ENCODE measurements at places on chromosomes 6 and 20.

DNA sequence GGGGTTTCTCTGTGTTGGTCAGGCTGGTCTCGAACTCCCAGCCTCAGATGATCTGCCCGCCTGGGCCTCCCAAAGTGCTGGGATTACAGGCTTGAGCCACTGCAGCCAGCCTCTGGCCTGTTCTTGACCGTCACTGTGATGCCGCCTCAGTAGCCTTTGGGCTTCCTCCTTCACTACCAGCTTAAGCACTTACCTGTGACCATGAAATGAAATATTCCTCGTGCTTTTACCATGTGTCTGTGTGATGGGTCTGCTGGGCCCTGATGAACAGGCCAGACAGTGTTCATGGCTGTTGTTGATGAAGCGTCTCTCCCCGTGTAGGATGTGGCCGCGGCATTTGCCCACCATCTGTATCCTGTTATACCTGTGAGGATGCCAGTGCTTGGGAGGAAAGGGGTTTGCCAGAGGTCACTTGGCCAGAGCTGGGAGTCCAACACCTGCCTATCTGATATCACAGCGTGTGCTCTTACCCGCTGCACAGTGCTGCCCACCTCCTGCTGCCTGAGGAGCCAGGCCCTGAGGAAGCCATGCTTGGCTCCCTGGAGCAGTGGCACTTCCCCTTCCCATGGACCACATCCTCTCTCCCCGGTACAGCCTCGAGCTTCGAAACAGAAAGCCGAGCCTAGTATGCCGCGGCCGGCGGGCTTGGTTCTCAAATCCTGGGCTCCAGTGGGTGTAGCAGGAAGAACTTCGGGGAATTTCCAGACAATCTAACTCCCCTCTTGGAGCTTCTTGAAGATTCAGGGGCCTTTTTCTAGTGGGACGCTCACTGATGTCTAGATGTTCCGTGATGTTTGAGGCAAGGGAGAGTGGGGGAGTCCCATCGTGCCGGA lies 167.9 kb downstream of the ZDHHC14 start:
- peak; percentile 58 for DNase-seq

DNA sequence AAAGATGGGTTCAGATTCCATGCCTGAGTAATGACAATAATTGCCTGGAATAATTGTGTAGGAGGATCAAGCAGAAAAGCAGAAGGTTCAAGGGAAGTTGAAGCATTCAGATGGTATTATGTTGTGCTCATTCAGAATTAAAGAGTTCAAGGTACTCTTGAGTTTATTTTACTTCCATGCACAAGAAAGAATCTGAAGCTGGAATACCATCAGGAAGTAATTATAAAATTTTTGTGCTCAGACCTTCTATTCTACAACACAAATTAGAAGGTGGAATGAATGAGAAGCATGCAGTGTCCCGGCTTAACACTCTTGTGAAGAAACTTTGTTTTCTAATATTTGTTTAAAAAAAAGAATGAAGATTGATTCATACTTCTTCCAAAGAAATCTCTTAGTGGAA lies 139.4 kb upstream of the ENPP5 start:
- DNase-seq = no peak

GRCh38 chr20:9374072-9374471 lies 140.3 kb upstream of the LAMP5 start:
- DNase-seq = no peak

- DNase-seq = no peak
Observed at GRCh38 chr6:166851911-166852310, 104.4 kb downstream of the RNASET2 start.

GRCh38 chr6:53707108-53707897 lies 41.7 kb upstream of the KLHL31 start:
- DNase-seq = no peak

DNA sequence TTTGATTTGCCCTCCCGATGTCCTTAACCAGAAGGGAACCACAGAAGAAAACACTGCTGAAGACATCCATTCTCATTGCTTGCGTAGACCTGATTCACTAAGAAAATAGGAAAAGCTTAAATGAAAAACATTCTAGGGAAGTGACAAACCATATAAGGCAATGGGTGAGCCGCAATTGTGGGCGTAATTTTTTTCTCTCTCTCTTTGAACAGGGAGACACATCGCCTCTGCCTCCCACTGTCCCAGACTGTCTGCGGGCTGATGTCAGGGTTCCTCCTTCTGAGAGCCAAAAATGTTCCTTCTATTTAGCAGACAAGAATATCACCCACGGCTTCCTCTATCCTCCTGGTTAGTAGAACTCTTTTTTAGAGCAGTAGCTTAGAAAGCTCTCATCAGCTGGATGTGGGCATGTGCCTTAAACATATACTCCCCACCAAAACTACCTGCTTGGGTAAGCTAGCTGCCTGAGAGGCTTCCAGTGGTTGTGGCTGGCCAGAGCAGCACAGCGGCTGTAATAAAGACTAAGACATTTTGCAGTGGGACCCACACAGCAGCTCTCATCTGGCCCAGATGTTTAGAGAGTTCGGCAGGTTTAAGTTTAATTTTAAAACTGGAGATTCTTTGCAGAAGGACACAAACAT lies 22.7 kb upstream of the CTAGE9 start:
- DNase-seq = no peak

DNA sequence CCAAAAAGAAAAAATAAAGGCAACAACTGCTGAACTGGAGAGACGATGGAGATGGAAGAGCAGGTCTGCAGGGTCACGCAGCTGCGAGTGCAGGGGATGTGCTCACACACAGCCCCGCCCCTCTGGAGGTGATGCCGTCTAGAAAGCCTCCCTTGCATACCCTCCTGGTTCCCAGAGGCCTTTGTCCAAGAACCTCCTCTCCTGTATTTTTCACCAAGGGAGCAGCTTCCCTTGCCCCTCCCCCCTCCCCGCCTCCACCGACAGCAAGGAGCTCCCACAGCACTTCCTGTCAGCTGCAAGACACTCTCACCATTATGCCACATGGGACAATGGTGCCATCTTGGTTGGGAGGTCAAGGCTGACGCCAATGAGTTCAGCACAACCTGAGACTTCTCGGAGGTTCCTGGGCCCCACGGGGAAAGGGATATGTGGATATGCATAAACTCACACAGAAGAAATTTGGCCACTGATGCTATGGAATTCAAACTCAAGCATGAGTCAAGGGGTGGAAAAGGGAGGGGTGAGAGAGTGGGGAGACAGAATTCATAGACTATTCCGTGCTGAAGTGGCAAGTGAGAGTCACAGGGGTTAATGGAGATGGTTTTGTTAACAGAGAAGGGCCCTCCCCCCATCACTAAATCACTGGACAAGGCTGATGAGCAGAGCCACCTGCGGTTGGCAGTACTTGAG lies 132.9 kb downstream of the SCML4 start:
- DNase-seq = no peak

DNA sequence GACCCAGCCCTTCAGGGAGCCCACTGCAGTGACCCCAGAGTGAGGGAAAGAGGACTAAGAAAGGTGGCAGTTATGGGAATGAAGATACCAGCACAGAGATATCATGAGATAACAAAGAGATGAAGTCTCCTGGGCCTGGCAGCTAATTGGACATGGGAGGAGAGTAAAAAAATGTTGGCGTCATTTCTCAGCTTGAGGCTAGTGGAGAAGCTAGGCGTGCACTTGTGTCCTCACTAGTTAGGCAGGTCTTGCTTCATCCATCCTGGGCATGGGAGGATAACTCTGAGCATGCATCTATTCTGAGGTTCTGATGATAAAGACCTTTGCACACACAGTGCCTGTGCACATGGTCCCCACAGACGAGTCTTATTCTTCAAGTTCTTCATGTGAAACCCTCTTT lies 4.1 kb upstream of the GFOD1 start:
- DNase-seq = no peak

DNA sequence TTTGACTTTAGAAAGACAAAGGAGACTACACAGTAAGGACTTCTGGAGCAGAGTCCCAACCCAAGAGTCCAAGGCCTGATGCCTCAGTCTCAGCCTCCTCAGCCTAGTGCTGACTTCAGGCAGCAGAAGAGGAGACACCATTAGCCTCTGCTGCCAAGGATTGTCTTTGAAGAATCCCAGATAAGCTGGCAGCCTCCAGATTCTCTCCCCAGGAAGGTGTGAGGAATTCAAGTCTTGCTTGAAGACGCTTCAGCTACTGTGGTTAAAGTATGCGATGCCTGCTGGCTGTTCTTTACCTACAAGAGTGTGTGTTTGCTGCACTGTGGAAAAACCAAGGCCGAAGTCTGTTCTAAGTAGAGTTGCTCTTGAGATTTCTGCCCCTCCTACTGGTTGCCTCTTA lies 215.9 kb upstream of the TCF21 start:
- DNase-seq = no peak

- DNase-seq = no peak
Observed at GRCh38 chr6:108268845-108269244, 8.0 kb upstream of the SNX3 start.

GRCh38 chr20:50295762-50296449 lies 105.3 kb downstream of the CEBPB start:
- DNase-seq = no peak

- DNase-seq = no peak
Observed at GRCh38 chr6:56483929-56484328, 158.8 kb downstream of the DST start.

DNA sequence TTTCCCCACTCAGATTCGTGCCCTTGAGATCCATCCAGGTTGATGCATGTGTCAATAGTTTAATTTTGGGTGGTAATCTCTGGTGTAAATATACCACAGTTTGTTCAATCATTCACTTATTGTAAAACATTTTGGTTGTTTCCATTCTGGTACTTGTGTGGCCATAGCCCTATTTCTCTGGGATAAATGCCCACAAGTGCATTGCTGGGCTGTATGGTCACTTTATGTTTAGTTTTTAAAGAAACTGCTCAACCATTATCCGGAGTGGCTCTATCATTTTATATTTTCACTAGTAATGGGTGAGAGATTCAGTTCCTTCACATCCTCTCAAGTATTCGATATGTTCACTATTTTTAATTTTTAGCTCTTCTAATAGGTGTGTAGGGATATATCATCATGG lies 60.7 kb upstream of the RNF24 start:
- no peak for DNase-seq

DNA sequence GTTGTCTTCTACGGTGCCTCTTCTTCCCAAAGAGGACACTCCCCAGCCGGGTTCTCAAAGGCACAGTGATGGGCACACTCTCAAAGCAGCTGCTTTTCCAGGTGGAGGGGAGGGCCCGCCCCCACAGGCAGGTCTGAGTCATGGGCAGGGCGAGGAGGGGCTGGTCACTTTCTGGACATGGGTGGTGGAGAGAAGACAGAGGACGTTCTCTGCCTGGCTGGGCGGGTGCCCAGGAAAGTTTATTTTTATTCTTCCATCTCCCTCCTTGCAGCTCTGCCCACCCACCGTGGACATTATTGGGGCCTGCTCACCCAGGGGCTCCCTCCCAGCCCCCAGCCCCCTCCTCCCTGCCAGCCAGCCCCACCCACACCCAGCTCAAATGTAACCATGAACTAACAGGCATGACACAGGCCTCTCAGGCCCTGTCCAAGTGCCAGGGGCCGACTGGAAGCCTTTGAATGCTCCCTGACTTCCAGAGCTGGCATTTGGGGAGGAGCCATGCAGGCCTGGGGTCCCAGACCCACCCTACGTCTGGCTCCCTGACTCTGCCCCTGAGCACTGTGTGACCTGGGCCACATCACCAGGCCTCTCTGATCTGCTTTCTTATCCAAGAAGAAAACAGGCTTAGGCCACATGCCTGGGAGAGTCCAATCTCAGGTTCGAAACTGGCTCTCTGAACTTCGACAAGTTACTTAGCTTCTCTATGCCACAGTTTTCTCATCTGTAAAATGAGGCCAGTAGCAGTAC lies 8.0 kb downstream of the TGM2 start:
- no peak for DNase-seq
